ENCODE measurements at places on chromosomes 2 and 18. TPM values are rescaled to one million over a fixed set of nuclear protein-coding genes. Genes with fewer than 3 reads are reported as not detected.

The RTP5 gene
- total RNA-seq = 0.18 TPM

The LRP1B gene
- not detected for total RNA-seq

The PDE1A gene
- total RNA-seq = not detected

The KATNAL2 gene
- 0.98 TPM for total RNA-seq

The MPP4 gene
- total RNA-seq = not detected

DNA sequence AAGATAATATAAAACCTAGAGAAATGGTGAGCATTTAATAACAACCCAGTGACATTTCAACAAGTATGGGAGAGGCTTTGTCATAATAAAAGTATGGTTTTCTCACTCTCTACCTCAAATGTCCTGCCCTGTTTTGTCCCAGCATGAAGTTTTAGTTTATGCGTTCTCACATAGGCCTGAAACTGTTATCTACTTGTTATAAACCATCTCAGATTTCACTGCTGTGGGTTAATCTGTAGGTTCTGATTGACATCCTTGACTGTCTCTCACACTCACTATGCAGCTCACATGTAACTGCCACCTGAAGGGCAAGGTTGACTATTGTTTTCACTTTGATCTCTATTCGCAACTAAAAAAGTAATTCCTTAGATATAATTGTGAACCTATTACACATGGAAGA, 44.9 kb downstream of the ZEB2 start:
- H3K4me1 ChIP-seq = peaks cover 26% of the 10 kb centered on the region
- H3K4me3 ChIP-seq = no peak overlapping the region
- no peak for DNase-seq
- no peaks in the 10 kb centered on the region for H3K36me3 ChIP-seq
- H3K27me3 ChIP-seq = no peaks in the 10 kb centered on the region
- no peak overlapping the region for H3K27ac ChIP-seq

DNA sequence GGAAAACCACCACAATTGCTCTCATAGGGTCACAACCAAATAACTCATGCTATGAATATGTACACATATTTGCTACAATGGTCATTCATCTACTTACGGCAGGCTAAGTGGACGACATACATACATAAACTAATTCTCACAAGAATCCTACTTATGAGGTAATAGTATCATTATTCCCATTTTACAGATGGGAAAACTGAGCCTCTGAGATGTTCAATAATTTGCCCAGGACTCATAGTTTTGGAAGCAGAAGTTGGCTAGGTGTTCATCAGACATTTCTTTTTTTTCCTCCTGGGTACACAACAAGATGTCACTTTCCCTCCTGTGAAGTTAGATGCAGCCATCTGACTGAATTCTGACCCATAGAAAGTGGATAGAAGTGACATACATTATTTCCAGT, 89.0 kb upstream of the PKDCC start:
- H3K27me3 ChIP-seq = no peaks in the 10 kb centered on the region
- H3K27ac ChIP-seq = no peak overlapping the region
- DNase-seq = no peak
- H3K4me1 ChIP-seq = no peaks in the 10 kb centered on the region

- H3K4me3 ChIP-seq = peak overlapping the region; percentile 49
- H3K27me3 ChIP-seq = no peaks in the 10 kb centered on the region
- H3K36me3 ChIP-seq = peaks cover 4% of the 10 kb centered on the region
- peak overlapping the region; percentile 36 for H3K27ac ChIP-seq
- DNase-seq = no peak
Measured at GRCh38 chr2:181140928-181141327, 160.5 kb downstream of the UBE2E3 start.

DNA sequence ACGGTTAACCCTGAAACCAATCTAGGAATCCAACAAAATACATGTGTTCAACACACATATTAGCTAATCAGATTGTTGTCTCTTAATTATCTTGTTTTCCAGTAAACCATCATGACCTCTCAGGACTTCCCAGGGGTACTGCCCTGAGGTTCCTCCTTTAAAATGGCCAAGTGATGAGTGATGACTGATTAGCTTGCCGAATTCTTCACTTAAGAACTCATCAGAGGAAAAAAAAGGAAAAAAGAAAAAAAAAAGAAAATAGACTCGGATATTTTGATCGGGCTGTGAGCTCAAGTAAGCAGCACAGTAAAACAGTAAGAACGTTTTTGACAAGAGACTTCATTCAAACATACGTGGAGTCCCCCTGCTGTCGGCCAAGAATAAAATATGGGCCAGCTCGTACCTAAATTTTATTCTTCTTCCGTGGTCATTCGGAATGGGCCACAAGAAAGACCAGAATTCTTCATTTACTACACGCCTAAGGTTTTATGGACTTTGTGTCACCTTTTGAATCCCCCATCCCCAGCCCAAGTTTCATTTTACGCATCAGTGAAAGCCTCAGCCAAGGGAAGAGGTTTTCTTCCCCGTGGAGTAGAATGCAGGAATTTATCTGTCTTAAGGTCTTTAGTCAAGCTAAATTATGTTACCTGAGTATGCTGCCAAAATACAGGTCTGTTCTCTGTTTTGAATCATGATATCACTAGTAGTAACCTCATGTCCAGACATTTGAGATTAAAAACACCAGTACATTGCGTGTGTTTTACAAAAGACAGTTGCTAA, 40.5 kb downstream of the COLEC12 start:
- no peak overlapping the region for H3K27ac ChIP-seq
- H3K4me1 ChIP-seq = no peaks in the 10 kb centered on the region
- H3K36me3 ChIP-seq = no peaks in the 10 kb centered on the region
- H3K4me3 ChIP-seq = no peak overlapping the region
- DNase-seq = no peak
- no peaks in the 10 kb centered on the region for H3K27me3 ChIP-seq

DNA sequence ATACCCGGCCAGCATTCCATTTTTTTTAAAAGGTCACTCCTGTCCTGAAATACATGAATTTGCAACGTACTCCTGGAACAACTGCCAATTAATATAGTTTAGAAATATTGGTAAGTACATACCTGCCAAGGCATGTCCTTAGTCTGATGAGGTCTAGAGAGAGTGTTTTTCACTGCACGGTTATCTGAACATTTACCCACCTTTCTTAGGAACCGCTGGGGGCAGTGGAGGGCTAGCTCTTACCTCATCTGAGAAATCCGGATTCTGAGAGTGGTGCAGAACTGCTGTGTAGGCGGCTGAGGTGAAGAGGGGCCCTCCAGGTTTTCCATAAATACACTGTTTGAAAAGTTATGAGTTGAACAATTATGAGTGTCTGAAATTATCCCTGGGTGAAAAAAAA, 133.1 kb upstream of the CCDC195 start:
- H3K27ac ChIP-seq = no peak overlapping the region
- peaks cover 73% of the 10 kb centered on the region for H3K36me3 ChIP-seq
- DNase-seq = no peak

- no peak overlapping the region for H3K27ac ChIP-seq
- no peak for DNase-seq
- peaks cover 4% of the 10 kb centered on the region for H3K4me1 ChIP-seq
- H3K27me3 ChIP-seq = no peaks in the 10 kb centered on the region
- H3K36me3 ChIP-seq = no peaks in the 10 kb centered on the region
Measured at GRCh38 chr2:45443012-45443411, 168.1 kb downstream of the SRBD1 start.

DNA sequence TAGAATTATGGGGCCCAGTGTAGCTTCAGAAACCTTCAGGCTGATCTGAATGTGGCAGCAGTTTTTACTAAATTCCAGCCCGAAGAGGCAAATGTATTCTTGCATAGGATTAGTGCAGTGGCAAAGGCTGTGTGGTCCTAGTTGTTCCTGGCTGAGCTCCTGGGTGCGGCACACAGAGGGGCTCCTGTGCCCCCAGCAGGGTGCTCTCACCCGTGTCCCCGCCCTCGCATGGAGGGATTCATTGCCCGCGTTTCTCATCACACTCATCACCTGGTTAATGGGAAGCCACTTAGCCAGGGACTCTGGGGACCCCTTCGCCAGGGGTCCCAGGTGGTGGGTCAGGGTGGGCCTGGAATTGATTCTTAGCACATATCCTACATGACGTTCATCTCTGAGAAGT, 3.9 kb downstream of the KCNG2 start:
- no peak for DNase-seq
- no peak overlapping the region for H3K27ac ChIP-seq
- H3K27me3 ChIP-seq = peaks cover 11% of the 10 kb centered on the region
- no peak overlapping the region for H3K4me3 ChIP-seq
- no peaks in the 10 kb centered on the region for H3K4me1 ChIP-seq
- no peaks in the 10 kb centered on the region for H3K36me3 ChIP-seq

GRCh38 chr2:222577341-222577740, 78.6 kb downstream of the FARSB start:
- H3K36me3 ChIP-seq = no peaks in the 10 kb centered on the region
- H3K27ac ChIP-seq = no peak overlapping the region
- DNase-seq = no peak

DNA sequence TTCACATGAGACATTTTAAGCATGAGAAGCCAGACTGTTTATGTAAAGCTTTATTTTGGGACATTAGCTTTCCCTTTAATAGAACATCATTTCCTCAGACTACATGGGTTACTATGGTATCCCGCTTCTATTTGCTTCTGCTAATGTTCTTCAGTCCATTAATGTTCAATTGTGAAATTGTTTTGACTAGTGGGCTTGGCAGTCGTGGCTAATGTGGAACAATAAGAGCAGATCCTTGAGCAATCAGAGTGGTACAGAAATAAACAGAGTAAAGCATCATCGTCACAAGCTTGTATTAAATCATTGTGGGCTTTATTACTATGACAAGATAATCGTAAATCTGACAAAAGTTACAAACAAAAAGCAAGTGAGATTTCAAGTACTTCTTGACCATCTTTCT, 60.2 kb downstream of the PDE1A start:
- no peak overlapping the region for H3K4me3 ChIP-seq
- H3K27ac ChIP-seq = no peak overlapping the region
- no peak for DNase-seq
- H3K27me3 ChIP-seq = no peaks in the 10 kb centered on the region
- no peaks in the 10 kb centered on the region for H3K4me1 ChIP-seq
- no peaks in the 10 kb centered on the region for H3K36me3 ChIP-seq

GRCh38 chr2:174124181-174124580, 124.2 kb downstream of the OLA1 start:
- no peak for DNase-seq
- H3K36me3 ChIP-seq = no peaks in the 10 kb centered on the region
- H3K4me1 ChIP-seq = no peaks in the 10 kb centered on the region
- no peaks in the 10 kb centered on the region for H3K27me3 ChIP-seq
- no peak overlapping the region for H3K27ac ChIP-seq
- H3K4me3 ChIP-seq = no peak overlapping the region
